KBM-7 (cell line): ENCODE measurements at places on chromosomes 6 and 20.

GRCh38 chr6:87731818-87732661 is 30.0 kb upstream of the AKIRIN2 start:
- DNase-seq, result peak; percentile 97

DNA sequence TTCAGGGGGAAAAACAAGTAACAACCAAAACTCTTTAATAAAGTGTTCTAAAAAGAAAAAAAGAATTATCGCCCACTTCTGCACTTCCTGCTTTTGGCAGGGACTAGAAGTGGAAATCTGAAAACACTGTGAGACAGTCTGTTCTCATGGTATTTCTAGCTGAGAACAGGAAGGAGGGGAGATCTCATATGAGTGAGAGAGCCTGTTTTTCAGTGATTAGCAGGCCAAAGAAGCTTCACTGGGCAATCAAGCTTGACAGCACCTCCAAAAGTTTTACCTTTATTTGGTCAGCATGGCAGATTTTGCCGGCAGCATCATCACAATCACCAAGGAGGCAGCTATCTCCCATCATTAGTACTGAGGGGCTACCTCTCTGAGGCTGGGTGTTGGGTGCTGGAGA is 79.5 kb upstream of the ATXN1 start:
- no peak for DNase-seq

DNA sequence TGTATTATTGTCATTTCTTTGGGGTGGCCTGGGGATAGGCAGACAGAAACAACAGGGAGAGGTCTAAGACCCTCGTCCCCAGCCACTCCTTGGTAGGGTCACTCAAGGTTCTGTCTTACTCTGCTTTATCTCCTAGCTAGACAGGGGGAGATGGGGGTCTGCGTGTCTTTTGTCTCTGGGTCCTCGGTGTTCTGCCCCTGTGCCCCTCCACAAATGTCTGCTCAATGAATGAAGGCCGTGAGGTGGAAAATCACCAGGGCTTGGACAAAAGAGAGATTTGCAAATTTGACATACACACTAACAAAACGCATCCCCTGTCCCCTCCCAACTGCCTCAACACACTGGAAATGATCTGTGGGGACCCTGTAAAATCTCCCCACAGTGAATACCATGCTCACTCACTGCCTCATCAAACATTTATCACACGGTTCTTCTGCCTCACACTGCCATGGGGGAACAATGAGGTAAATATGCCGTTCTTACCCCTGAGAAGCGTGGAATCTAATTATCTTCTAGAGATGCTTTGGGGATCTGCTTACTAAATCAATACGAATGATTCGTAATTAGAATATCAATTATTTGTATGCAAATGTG is 13.2 kb upstream of the VAPB start:
- DNase-seq, result no peak

DNA sequence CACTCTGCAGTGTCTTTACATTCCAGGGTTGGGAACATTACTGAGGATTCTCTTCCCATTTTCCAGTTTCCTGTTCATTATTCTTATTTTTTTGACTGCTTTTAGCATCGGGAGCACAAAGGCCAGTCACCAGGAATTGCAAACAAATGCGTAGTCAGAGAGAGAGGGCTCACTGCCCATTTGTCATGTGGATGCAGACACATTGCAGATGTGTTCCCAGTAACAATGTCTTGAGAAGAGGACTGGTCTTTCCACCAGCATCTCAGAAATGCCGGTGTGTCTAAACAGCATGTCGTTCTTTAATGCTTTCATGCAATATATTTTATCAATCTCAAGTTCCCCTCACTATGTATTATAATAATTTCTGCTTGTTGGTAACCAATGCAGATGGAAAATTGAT is 952 bp upstream of the TAAR6 start:
- no peak for DNase-seq

DNA sequence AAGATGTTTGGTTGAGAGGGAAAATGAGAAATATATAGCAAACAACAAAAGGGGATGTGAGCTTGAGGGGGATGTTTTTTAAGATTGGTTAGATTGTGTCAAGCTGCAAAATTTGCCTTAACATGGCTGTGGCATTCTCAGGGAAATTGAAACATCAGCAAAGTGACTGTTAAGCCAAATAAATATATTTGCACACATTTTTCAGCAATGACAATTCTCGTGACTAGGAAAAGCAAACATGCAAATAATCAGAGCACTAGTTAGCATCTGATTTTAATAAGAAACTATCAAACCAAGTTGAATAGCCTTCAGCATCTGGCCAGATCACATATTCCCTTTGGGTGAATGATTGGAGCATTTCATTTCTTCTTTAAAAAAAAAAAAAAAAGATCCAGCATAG is 262.8 kb downstream of the TBC1D7 start:
- no peak for DNase-seq
